Gastroesophageal sphincter (tissue), 4 donors: ENCODE measurements at places on chromosomes 12 and 14. TPM values are rescaled to one million over a fixed set of nuclear protein-coding genes. Genes with fewer than 3 reads are reported as not detected.

DNA sequence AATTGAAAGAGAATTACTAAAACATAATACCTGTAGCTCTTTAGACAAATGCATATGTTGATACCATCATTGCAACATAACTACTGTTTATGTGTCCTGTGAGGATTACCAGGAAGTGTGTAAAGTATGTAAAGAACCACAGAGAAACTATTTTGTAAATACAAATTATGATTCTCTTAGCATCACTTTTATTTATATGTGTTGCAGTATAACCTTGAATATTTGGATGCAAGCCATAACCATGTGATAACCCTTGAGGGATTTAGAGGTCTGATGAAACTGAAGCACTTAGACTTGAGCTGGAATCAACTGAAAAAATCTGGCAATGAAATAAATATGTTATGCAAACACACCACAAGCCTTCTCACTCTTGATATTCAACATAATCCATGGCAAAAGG lies 77.5 kb downstream of the LRRC9 start:
- no peak overlapping the region for H3K27ac ChIP-seq
- H3K27me3 ChIP-seq, result no peaks in the 10 kb centered on the region
- no peak for ATAC-seq

GRCh38 chr14:37466003-37466622 lies 128.9 kb downstream of the FOXA1 start:
- H3K36me3 ChIP-seq, result no peaks in the 10 kb centered on the region
- no peaks in the 10 kb centered on the region for H3K27me3 ChIP-seq
- no peaks in the 10 kb centered on the region for H3K4me1 ChIP-seq
- no peak overlapping the region for H3K27ac ChIP-seq

DNA sequence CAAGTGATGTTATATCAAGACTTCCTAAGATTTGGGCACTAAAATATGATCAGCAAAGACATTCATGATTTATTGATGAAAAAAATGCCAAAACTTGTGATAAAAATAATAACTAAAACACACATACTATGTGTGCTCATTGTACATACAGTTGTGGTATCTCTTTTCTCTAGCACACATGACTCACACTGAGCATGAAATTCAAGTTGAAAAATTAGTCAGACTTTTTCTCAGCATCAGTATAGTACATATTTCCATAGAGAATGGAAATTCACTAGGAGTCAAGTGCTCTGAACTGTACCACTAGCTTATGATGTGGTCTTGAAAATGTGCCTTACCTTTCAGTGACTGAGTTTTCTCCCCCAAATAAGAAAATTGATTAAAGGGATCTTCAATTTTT lies 471.8 kb upstream of the FLRT2 start:
- no peak overlapping the region for H3K27ac ChIP-seq
- no peaks in the 10 kb centered on the region for H3K27me3 ChIP-seq
- H3K4me3 ChIP-seq, result no peak overlapping the region
- no peaks in the 10 kb centered on the region for H3K4me1 ChIP-seq

DNA sequence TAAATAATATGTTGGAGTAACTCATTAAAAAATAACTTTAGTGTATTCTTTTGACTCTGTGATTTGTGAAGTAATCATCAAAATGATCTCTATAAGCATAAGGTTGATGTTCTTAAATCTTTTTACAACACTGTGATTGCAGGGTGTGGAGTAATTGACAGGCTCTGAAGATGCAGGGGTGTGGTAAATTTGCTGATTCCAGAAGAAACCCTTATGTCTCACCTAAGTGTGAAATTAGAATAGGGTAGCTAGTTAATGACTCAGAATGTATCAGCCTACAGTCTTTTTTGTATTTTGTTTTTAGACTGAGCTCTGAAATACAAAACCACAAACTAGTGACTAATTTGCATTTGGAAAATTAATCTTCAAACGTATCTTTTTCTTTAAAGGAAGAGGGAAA lies 5.9 kb downstream of the PRPF39 start:
- no peak for ATAC-seq
- H3K27ac ChIP-seq, result no peak overlapping the region
- no peaks in the 10 kb centered on the region for H3K27me3 ChIP-seq
- H3K36me3 ChIP-seq, result no peaks in the 10 kb centered on the region

GRCh38 chr14:103634156-103634555 lies 5.1 kb downstream of the KLC1 start:
- H3K4me1 ChIP-seq, result no peaks in the 10 kb centered on the region
- peaks cover 16% of the 10 kb centered on the region for H3K36me3 ChIP-seq

- H3K4me3 ChIP-seq, result no peak overlapping the region
- H3K4me1 ChIP-seq, result no peaks in the 10 kb centered on the region
- ATAC-seq, result no peak
- peaks cover 25% of the 10 kb centered on the region for H3K36me3 ChIP-seq
- H3K27ac ChIP-seq, result no peak overlapping the region
- no peaks in the 10 kb centered on the region for H3K27me3 ChIP-seq
These were observed 195.7 kb upstream of the GARIN2 start for GRCh38 chr14:66993512-66993911.

- H3K27me3 ChIP-seq, result no peaks in the 10 kb centered on the region
- H3K36me3 ChIP-seq, result no peaks in the 10 kb centered on the region
- no peak for ATAC-seq
- no peak overlapping the region for H3K4me3 ChIP-seq
These were observed 565.6 kb downstream of the LRFN5 start for GRCh38 chr14:42172304-42172703.

DNA sequence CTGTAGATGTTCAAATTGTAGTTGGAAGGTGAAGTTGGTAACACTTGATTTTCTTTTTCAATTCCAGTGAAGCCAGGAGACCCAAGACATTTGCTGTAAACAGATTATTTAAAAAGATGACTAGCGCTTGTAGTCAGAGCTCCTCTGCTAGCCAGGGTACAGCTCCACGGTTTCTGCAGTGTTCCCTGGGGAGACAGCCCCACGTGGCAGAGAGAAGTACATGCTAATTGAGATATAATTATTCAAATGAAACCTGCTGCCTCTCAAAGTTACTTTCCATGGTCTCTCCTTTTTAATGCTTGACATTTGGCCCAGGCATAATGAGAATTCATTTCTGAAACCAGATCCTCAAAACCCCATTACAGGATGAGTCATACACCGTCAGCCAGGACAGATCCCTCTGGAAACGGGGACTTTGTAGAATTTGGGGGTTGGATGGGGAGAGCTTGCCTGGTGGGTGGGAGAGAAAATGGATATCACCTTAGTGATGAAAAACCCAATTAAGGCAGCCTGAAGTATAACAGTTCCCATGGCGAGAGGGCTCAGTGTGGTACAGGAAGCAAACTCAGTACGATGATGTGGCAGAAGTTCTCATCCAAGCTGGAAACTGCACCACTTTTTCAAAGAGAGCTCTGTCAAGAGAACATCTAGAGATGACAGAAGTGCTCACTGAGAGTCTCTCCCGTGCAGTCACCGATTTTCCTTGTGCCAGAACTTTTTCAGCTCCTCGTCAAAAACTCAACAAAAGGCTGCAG lies 637.7 kb upstream of the TMEM132C start:
- no peak overlapping the region for H3K4me3 ChIP-seq
- H3K27ac ChIP-seq, result no peak overlapping the region
- ATAC-seq, result no peak
- no peaks in the 10 kb centered on the region for H3K4me1 ChIP-seq

TAS2R9 gene
- not detected for total RNA-seq

KRT79 gene
- total RNA-seq, result not detected

RAD51AP1 gene
- 0.74 TPM for total RNA-seq

KLHDC1 gene
- 7.8 TPM for total RNA-seq

DNAI7 gene
- 2.3 TPM for total RNA-seq
